ENCODE measurements at places on chromosomes 11 and 22. TPM values are rescaled to one million over a fixed set of nuclear protein-coding genes. Genes with fewer than 3 reads are reported as not detected.

DNA sequence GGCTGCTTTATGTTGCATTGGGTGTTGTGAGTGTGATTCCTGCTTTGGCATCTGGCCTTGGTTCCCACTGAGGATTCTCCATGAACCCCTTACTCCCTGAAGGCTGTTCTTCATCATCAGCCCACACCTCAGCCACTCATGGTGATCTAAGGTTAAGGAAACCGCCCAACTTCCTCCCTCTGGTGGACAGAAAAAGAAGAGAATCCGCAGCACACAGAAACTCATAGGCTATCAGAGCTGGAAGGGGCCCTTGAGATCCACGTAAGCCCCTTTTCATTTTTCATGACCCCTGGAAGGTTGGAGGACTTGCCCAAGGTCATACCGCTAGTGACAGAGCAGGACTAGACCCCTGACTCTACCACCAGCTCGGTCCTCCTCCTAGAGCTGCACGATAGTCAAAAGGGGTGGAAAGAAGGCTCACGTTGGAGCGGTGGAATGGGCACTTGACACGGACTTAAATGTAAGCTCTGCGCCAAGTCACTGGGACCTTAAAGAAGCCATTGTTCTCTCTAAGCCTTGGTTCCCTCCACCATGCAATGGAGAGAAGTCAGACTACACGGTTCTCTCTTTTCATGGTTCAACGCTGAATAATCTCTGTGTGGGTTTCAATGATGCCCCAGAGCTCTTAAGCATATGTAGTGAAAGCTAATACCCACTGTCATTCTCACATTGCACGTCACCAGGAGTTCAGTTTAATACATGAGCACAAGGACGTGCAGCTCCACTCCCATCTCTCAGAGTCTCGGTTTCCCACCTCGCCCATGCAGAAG, 83.6 kb upstream of the CRTAM start:
- no peak for DNase-seq
- H3K4me1 ChIP-seq: no peaks in the 10 kb centered on the region
- no peaks in the 10 kb centered on the region for H3K36me3 ChIP-seq

- peak; percentile 31 for DNase-seq
- H3K4me3 ChIP-seq: peak overlapping the region; percentile 78
- peak overlapping the region; percentile 88 for H3K27ac ChIP-seq
- H3K27me3 ChIP-seq: no peaks in the 10 kb centered on the region
These were observed 87.8 kb upstream of the CRYBB3 start for GRCh38 chr22:25111579-25112517.

DNA sequence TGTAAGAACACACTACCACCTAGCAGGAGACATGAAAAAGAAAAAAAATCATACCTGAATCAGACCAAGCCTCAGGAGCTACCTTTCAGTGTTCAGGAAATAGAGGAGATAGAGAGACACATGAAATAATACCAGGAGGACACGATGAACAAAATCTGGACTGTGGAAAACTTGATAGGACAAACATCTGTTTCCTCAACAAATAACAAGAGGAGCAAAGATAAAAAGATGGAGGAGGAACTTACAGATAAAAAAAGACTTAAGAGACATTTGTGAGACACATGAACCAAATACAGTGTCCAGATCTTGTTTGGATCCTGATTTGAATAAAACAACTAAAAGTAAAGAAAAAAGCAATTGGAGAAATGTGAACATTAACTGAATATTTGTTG, 12.4 kb upstream of the KCNE3 start:
- H3K4me1 ChIP-seq: no peaks in the 10 kb centered on the region
- no peak overlapping the region for H3K27ac ChIP-seq
- H3K36me3 ChIP-seq: no peaks in the 10 kb centered on the region
- no peaks in the 10 kb centered on the region for H3K27me3 ChIP-seq

DNA sequence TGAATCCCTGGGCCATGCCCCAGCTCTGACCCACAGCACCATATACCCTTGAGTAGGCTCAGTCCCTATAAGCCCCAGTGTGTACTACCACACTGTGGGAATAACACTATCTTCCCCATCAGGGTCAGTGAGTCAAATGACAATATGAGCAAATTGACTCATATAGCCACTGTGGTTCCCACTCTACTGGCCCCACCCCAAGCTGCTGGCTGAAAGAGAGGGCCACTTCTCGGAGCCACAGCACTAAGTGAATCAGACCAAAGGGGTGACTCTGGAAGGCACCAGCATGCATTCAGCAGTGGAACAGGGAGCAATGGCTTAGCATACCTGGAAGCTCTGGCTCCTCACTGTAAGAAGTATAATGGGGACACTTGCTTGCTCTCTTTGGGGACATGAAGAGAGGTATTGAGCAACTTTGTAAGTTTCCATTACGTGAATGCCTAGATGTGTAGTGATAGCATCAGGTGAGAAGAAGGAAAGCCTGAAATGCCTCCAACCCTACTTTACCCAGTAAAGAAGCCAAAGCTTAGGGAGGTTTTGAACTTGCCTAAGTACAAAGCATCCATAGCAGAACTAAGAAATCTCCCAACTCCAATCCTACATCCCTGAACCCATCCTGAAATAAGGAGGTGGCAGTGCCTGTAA, 13.5 kb downstream of the CD59 start:
- H3K27ac ChIP-seq: peak overlapping the region; percentile 71
- peaks cover 13% of the 10 kb centered on the region for H3K36me3 ChIP-seq
- no peaks in the 10 kb centered on the region for H3K27me3 ChIP-seq
- H3K4me1 ChIP-seq: peaks cover 44% of the 10 kb centered on the region

The CCDC89 gene
- total RNA-seq: 0.81 TPM

GRCh38 chr11:95776859-95777258, 12.7 kb downstream of the FAM76B start:
- H3K36me3 ChIP-seq: peaks cover 19% of the 10 kb centered on the region
- no peak overlapping the region for H3K4me3 ChIP-seq
- no peaks in the 10 kb centered on the region for H3K27me3 ChIP-seq
- no peak for DNase-seq
- H3K27ac ChIP-seq: no peak overlapping the region

GRCh38 chr11:72140661-72141060, 5.1 kb downstream of the FOLR3 start:
- H3K36me3 ChIP-seq: no peaks in the 10 kb centered on the region
- DNase-seq: no peak
- no peaks in the 10 kb centered on the region for H3K4me1 ChIP-seq
- no peak overlapping the region for H3K27ac ChIP-seq
- no peaks in the 10 kb centered on the region for H3K27me3 ChIP-seq

GRCh38 chr11:120338107-120338933, 2.1 kb downstream of the ARHGEF12 start:
- no peak for DNase-seq
- no peaks in the 10 kb centered on the region for H3K36me3 ChIP-seq
- peak overlapping the region; percentile 86 for H3K4me3 ChIP-seq
- H3K4me1 ChIP-seq: peaks cover 62% of the 10 kb centered on the region
- no peaks in the 10 kb centered on the region for H3K27me3 ChIP-seq

Data from thoracic aorta (tissue), 2 donors.